ENCODE measurements at places on chromosomes 7 and 10.

GRCh38 chr10:35569111-35569707 lies 35.9 kb upstream of the GJD4 start:
- no peak overlapping the region for H3K27ac ChIP-seq
- no peaks in the 10 kb centered on the region for H3K27me3 ChIP-seq
- H3K4me1 ChIP-seq: no peaks in the 10 kb centered on the region
- H3K36me3 ChIP-seq: peaks cover 56% of the 10 kb centered on the region

DNA sequence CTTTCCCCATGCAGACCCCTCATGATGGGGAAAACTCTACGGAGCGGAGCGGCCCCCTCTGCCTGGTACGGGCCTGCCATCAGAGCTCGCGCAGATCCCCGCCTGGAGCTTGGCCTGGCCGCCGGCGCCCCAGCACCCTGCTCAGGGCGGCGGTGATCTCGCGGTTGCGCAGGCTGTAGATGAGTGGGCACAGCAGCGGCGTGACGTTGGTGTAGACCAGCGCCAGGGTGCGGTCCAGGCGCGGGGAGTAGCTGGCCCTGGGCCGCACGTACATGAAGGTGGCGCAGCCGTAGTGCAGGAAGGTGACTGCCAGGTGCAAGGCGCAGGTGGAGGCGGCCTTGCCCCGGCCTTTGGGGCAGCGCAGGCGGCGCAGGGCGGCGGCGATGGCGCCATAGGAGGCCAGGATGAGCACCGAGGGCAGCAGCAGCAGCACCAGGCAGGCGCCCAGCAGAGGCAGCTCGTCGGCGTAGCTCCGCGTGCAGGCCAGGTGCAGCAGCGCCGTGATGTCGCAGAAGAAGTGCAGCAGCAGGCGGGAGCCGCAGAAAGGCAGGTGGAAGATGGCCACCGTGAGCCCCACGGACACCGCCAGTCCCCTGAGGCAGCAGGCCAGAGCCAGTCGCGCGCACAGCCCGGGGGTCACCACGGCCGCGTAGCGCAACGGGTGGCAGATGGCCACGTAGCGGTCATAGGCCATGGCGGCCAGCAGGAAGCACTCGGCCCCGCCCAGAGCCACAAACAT lies 33.4 kb downstream of the TAS2R41 start:
- no peak for DNase-seq
- H3K27ac ChIP-seq: no peak overlapping the region
- H3K36me3 ChIP-seq: no peaks in the 10 kb centered on the region
- no peak overlapping the region for H3K4me3 ChIP-seq
- H3K4me1 ChIP-seq: peaks cover 14% of the 10 kb centered on the region
- no peaks in the 10 kb centered on the region for H3K27me3 ChIP-seq

DNA sequence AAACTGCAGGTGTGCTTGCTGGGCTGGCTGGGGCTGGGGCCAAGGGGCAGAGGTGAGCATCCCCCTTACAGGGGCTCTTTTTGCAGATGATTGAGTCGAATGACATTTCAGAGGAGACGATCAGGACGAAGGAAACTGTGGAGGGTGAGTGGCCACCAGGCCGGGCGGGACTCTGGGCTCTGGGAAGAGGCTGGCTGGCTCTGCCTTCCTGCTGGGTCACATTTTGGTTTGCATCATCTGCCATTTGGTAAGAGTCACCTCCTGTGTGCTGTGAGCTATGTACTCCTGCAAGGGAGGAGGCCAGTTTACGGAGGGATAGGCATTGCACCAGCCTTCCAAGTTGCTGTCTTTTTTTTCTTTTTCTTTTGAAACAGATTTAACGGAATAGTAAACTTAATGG lies 73.0 kb upstream of the GTF2IRD1 start:
- DNase-seq: peak; percentile 32
- no peak overlapping the region for H3K27ac ChIP-seq
- H3K4me1 ChIP-seq: no peaks in the 10 kb centered on the region
- no peaks in the 10 kb centered on the region for H3K27me3 ChIP-seq
- no peaks in the 10 kb centered on the region for H3K36me3 ChIP-seq

- no peak overlapping the region for H3K4me3 ChIP-seq
- H3K4me1 ChIP-seq: peaks cover 17% of the 10 kb centered on the region
- DNase-seq: peak; percentile 39
- H3K27me3 ChIP-seq: no peaks in the 10 kb centered on the region
- no peak overlapping the region for H3K27ac ChIP-seq
These were observed 32.6 kb downstream of the IMMP2L start for GRCh38 chr7:111529507-111530355.

DNA sequence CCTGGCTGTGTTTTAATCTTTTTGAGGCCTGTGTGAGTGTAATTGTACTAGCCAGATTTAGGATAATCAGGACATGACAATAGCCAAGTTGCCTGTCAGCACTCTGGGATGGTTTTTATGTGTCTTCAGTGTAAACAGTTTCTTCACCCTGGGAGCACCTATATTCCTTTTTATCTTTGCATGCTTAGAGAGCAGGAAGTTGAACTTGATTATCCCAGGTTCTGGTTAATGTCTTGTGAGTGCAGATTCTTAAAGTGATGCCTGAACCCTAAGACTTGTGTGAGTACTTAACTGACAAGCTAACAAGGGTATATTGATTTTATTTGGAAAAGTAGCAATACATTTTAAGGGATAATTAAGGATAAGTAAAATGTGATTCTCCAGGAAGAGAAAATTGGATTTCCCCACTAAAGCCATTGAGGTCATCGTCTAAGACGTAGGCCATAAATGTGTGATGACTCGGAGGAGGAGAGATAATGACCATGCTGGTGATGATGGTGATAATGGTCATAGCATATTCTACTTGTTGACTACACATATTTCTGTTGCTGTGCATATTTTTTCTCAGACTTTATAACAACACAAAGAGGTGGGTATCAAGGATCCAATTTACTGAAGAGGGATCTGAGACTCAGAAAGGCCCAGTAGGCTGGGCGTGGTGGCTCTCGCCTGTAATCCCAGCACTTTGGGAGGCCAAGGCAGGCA lies 234.7 kb downstream of the CAMK1D start:
- H3K4me1 ChIP-seq: peaks cover 23% of the 10 kb centered on the region
- DNase-seq: no peak

DNA sequence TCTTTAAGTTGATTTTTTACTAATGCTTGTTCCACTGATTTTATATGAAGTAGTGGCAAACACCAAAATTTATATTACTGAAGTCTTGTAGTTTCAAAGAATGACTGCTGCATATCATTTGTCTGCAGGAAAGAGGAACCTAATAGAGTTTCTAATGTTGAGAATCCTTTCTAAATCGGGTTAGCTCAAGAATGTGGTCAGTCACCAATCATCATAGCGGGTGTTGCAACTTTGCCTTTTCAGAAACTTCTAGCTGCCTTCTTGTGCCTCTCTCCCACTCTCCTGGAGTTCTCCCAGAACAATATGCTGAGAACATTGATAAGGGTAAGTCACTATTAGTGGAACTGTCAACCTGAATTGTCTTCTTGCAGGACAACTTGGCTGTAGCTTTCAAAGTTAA lies 524.8 kb upstream of the SORCS1 start:
- H3K4me3 ChIP-seq: no peak overlapping the region
- no peak overlapping the region for H3K27ac ChIP-seq
- H3K27me3 ChIP-seq: no peaks in the 10 kb centered on the region
- H3K36me3 ChIP-seq: no peaks in the 10 kb centered on the region

GRCh38 chr10:58348571-58349033 lies 13.8 kb downstream of the UBE2D1 start:
- H3K4me3 ChIP-seq: no peak overlapping the region
- no peak overlapping the region for H3K27ac ChIP-seq
- peaks cover 7% of the 10 kb centered on the region for H3K4me1 ChIP-seq
- peaks cover 11% of the 10 kb centered on the region for H3K36me3 ChIP-seq
- H3K27me3 ChIP-seq: no peaks in the 10 kb centered on the region

GRCh38 chr10:21494191-21495001 lies 31.1 kb downstream of the SKIDA1 start:
- peaks cover 19% of the 10 kb centered on the region for H3K27me3 ChIP-seq
- no peaks in the 10 kb centered on the region for H3K36me3 ChIP-seq
- H3K27ac ChIP-seq: no peak overlapping the region

DNA sequence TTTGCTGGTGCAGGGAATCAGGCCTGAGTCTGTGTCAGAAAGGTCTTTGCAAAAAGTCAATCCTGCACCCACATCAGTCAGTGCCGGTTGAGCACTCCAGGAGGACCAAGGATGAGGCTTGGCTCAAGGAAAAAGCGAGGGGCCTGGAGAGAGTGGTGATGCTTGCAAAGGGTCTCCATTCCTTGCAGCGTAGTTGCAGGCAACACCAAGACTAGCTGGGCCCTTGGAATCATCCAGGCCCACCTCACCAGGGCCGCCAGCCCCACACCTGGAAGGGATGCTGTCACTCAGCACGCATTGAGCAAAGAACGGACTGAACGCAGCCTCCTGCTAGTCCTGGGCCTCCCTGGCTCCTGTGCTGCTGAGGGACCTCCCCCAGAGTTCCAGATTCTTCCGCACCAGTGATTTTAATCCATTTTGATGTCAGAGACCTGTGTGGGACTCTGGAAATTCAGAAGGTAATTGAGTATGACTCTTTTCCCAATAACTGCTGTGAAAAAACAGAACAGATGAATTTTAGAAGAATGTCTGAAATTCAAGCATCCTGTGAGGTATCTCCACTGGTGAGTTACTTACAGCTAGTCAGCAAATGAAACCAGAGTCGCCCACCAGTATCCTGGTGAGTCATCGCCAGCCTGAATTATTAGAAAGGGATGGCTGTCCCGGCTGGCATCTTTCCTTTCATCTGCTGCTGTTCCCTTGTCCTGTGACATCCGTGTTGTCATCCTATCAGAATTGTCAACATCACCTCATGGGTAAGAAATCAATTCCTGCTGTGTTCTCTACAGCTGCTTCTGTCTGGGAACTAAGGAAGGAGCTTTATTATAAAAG lies 150.8 kb upstream of the NPS start:
- H3K4me3 ChIP-seq: no peak overlapping the region
- no peak overlapping the region for H3K27ac ChIP-seq
- no peaks in the 10 kb centered on the region for H3K4me1 ChIP-seq
- no peaks in the 10 kb centered on the region for H3K27me3 ChIP-seq
- no peaks in the 10 kb centered on the region for H3K36me3 ChIP-seq

GRCh38 chr10:3786295-3787015 lies 1.4 kb upstream of the KLF6 start:
- H3K27ac ChIP-seq: peak overlapping the region; percentile 100
- peak overlapping the region; percentile 96 for H3K4me3 ChIP-seq
- peaks cover 15% of the 10 kb centered on the region for H3K4me1 ChIP-seq
- DNase-seq: peak; percentile 64

DNA sequence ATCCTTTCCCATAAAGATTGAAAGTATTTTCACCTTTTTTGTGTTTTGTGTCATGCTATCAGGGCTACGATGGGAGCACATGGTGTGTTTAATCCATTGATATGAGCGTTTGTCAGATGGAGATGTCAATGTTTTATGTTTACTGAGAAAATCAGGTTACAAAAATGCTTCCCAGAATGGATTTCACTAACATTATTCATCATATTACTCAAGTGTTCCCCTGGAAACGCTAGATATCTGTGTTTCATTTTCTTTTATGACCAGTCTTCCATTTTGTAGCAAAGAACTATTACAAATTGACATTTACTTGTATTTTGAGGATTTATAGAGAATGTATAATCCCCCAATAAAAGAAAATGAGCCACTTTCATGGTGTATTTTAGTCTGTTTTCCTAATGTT lies 293.5 kb upstream of the AKR1E2 start:
- H3K27me3 ChIP-seq: no peaks in the 10 kb centered on the region
- peak overlapping the region; percentile 87 for H3K27ac ChIP-seq
- H3K36me3 ChIP-seq: peaks cover 4% of the 10 kb centered on the region
- peak overlapping the region; percentile 6 for H3K4me3 ChIP-seq

DNA sequence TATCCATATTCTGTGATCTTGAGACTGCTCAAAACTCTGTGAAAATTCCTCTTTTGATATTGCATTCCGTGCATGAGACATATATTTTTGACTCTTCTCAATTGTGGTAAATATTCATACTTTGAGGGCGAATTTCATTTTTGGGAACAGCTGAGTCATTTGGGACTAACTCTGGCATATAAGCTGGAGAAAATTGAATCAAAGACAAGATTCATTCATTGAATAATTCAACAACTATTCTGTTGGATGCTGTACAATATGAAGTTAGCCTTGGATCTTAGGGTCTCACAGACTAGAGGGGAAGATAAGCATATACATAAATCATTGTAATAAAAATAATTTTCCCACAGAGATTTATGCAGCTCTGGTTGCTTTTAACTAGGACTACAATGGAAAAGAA lies 183.2 kb upstream of the NEBL start:
- no peak for DNase-seq
- H3K4me3 ChIP-seq: no peak overlapping the region
- H3K27ac ChIP-seq: no peak overlapping the region

GRCh38 chr10:100579261-100580090 lies 43.7 kb downstream of the HIF1AN start:
- H3K36me3 ChIP-seq: no peaks in the 10 kb centered on the region
- H3K4me1 ChIP-seq: no peaks in the 10 kb centered on the region
- H3K4me3 ChIP-seq: no peak overlapping the region
- H3K27ac ChIP-seq: no peak overlapping the region

Data from MCF 10A (cell line).